D341Med (cell line): ENCODE measurements at places on chromosomes 5 and 9.

GRCh38 chr5:123282444-123282843 lies 140.8 kb downstream of the CEP120 start:
- DNase-seq = no peak

DNA sequence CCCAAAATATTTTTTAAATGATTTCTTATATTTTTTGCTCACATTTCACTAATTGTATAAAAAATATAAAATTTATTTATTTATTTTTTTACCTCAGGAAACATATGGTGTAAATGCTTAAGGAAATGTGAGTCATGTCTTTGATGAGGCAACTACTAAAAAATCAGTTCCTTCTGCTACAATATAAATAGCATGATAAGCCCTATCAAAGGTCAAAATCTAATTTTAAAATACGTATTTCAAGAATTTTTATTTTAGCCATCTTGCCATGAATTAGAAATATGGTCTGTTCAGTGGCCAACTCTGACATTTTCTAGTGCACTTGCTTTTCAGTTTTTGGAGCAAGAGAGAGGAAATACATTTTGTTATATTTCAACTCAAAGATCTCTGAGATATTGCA lies 50.5 kb downstream of the PDE4D start:
- DNase-seq = no peak

- no peak for DNase-seq
Observed at GRCh38 chr9:16519001-16519400, 351.5 kb downstream of the BNC2 start.

DNA sequence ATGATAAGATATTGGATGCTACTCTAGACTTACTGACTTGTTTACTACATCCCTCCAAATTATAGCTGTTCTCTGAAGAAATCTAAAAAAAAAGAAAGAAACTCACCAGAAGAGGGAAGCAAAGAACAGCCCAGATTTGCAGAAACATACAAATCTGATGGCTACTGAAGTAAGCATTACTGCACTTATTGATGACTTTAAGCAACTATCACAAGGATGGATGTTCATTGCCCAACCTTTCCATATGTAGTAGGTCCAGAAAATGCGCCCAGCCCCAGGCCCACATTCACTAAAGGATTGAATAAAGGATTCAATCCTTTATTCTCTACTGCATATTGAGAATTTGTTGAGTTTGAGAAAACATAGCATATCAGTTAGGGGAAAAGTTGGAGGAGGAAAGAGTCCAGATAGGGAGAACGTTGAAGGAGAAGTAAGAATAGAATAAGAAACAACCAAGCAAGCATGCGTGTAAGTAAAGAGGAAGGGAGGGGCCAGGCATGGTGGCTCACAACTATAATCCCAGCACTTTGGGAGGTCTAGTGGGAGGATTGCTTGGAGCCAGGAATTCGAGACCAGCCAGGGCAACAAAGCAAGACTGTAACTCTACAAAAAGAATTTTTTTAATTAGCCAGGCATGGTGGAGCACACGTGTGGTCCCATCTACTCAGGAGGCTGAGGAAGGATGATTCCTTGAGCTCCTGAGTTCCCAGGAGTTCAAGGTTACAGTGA lies 33.8 kb upstream of the DTWD2 start:
- peak; percentile 40 for DNase-seq

GRCh38 chr5:499233-500209 lies 24.7 kb downstream of the SLC9A3 start:
- no peak for DNase-seq

DNA sequence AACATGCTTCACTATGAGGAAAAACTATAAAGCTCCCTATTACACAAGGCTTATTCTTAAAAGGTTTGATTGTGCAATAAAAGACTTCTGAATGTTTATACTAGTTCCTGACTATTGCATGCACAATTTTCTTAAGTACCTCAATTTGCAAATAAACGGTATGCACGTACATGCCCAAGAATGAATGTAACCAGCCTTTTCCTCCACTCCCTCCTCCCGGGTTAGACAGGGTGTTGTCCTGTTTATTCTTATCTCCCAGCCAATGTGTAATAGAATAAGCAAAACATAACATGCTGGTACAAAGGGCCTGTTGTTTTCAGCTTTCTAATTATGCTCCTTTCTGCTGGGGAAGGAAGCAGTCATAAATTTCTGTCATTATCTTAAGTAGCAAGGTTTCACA lies 79.1 kb downstream of the AOPEP start:
- no peak for DNase-seq

GRCh38 chr5:67146574-67146973 lies 50.0 kb downstream of the CD180 start:
- no peak for DNase-seq

DNA sequence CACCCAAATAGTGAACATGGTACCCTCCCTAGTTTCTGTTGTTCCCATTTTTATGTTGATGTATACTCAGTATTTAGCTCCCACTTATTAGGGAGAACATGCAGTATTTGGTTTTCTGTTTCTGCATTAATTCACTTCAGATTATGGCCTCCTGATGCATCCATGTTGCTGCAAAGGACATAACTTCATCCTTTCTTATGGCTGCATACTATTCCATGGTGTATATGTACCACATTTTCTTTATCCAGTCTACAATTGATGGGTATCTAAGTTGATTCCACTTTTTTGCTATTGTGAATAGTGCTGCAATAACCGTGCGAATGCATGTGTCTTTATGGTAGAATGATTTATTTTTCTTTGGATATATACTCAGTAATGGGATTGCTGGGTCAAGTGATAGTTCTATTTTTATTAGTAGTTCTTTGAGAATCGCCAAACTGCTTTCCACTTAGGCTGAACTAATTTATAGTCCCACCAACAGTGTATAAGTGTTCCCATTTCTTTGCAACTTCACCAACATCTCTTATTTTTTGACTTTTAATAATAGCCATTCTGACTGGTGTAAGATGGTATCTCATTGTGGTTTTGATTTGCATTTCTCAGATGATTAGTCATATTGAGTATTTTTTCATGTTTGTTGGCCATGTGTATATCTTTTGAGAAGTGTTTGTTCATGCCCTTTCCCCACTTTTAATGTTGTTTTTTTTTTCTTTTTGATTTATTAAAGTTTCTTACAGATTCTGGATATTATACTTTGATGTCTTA lies 79.6 kb downstream of the SMIM15 start:
- DNase-seq = no peak

GRCh38 chr5:127562252-127562651 lies 44.8 kb downstream of the PRRC1 start:
- DNase-seq = peak; percentile 42

DNA sequence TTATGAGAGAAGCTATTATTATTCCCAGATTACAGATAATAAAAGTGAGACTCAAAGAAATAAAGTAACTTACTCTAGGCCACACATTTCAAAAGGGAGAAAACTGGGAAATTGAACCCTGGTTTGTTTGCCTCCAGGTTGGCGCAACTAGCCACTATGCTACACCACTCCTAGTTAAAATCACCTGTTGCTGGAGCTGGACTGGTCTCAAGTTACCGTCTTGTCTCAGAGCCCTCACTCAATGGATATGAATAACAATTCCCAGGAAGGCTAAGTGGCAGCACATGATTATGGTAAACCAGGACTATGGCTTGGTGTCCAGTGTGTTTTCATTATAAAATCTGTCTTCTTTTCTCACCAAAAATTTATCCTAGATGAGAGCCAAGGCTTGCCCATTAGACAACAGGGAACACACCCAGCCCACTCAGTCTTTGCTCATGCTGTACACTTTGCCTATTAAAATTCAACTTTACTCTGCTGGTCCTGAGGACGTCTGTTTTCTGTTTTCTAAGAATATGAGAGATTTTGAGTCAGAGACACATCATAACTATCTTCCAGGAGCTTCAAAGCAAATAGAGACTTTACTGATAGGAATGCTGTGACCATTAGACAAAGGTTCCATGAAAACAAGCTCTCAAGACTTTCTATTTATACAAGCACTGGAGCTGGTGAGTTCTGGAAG lies 58.1 kb downstream of the ADRB2 start:
- no peak for DNase-seq

DNA sequence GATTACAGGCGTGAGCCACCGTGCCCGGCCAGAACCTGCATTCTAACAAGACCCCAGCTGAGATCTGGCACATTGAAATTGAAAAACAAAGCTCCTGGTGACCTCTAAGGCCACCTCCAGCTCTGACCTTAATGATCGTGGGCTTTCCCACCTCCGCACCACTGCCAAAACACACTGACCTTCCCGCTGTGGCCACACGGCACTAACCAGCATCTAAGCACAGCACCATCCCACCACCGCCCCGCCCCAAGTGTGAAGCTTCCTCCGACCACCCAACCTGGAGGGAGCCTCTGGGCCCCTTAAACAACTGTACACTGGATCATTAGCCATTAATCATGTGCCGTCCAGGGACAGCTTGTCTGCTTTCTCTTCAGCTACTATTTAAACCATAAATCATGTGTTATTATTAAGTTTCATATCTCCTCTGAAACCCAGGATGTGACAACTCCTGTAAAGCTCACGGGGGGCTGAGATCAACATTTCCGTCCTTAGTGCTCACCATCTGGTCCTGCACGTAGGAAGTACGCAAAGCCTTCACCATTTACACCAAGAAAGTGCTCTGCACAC lies 80.6 kb downstream of the COL23A1 start:
- DNase-seq = no peak

GRCh38 chr5:80341016-80341775 lies 21.4 kb downstream of the SPZ1 start:
- no peak for DNase-seq

- DNase-seq = no peak
Observed at GRCh38 chr5:160692271-160692670, 159.7 kb downstream of the ATP10B start.

DNA sequence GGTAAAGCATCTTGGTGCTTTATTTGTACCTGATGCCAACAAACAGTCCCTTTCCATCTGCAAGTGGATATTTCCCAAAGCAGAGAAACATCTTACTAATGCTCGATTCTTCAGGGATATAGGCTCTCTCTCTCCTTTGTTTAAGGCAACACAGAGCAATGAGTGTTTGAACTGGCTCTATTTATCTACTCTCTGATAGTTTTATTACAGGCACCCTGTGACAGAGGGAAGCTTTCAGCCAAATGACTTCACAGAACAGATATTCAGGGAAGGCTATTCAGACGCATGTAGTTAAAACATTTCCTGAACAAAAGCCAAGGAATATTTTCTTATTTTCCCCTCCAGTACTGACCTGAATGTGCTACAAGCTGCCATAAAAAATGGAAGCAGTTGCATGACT lies 141.8 kb downstream of the YIPF5 start:
- no peak for DNase-seq

DNA sequence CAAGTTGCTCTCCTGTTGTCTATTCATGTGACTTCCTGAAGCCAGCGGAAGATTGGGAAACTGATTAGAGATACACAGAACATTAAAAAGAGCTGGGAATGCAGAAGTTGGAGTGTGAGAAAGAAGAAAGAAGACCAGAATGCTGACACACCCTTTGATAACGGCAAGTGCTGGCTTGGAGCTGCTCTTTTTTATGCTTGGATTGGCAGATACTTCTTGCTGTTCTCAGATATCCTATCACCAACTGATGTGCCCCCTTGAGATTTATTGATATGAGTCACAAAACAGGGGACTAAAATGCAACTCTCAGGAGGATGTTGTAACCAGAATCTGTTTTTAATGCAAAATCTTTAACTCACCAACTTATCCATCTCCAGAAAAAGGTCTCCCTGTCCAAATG lies 56.0 kb upstream of the ASTN2 start:
- no peak for DNase-seq

DNA sequence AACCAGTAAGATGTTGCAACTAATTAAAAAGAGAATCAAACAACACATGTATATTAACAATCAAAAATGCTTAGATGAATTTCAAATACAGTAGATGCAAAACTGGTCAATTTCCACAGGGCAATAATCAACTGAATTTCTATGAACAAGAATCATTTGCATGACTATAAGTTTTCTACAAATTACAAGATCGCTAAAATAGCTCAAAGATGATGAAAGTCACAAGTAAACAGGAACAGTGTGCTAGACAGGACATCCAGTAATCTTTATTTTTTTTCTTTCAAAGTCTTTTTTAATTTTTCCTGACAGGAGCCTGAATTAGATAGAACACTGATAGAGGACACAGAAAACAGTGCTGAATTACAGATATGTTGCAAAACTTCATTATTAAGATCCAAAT lies 608.2 kb upstream of the DAB2 start:
- no peak for DNase-seq

GRCh38 chr5:76701298-76701697 lies 14.6 kb upstream of the F2R start:
- no peak for DNase-seq

DNA sequence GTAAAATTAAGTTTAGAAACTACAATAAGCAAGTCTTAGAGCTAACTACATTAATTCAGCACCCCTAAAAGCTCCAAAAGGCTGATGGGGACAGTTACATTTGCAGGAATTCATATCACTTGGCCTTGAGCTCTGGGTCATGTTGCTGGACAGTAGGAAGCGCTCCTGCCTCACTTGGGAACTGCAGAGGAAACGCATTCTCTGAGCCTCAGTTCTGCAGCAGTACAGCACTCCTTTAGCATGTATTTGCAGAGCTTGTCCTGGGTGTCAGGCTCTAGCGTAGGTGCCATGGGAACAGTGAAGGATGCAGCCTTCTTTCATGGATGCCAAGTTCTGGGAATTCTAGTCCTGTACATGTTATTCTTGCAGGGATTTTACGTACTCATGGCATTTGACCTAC lies 710.4 kb downstream of the IRX1 start:
- no peak for DNase-seq

DNA sequence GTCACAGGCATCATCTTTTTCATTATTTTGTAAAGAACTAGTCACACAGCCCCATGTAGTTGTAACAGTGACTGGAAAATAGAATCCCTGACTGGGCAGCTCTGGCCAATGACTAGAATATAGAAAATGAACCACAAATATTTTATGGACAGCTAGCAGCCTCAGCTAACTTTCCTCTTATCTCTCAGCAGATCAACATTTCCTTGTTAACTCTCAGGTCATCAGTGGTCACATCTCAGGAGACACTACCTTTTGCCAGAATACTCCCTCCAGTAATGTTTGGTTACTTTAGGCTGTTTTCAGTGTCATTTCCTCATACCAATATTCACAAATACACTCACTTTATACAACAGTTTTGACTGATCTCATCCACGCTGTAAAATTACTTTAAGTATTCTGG lies 43.9 kb downstream of the FAM169A start:
- no peak for DNase-seq

- DNase-seq = no peak
Observed at GRCh38 chr5:6398570-6399230, 20.4 kb upstream of the MED10 start.

GRCh38 chr5:22050931-22051330 lies 802.2 kb downstream of the CDH12 start:
- DNase-seq = no peak

- DNase-seq = no peak
Observed at GRCh38 chr9:93094658-93095204, 1.3 kb upstream of the CARD19 start.
